ENCODE measurements at places on chromosomes 13 and 19. TPM values are rescaled to one million over a fixed set of nuclear protein-coding genes. Genes with fewer than 3 reads are reported as not detected.

CD79A gene
- not detected for total RNA-seq

SIGLEC8 gene
- total RNA-seq, result not detected

FCER2 gene
- not detected for total RNA-seq

LILRA2 gene
- not detected for total RNA-seq

PALM3 gene
- under 0.01 TPM for total RNA-seq

IL12RB1 gene
- 0.18 TPM for total RNA-seq

RNF126 gene
- total RNA-seq, result 15.1 TPM

FFAR3 gene
- total RNA-seq, result 0.14 TPM

ETV2 gene
- total RNA-seq, result 0.28 TPM

SIGLEC10 gene
- total RNA-seq, result not detected

ZNF730 gene
- total RNA-seq, result 0.43 TPM

KCTD15 gene
- total RNA-seq, result 28.6 TPM

NLRP8 gene
- total RNA-seq, result not detected

SNRNP70 gene
- 162 TPM for total RNA-seq

ZNF493 gene
- 22.0 TPM for total RNA-seq

LIM2 gene
- not detected for total RNA-seq

ADM5 gene
- total RNA-seq, result 0.28 TPM

USHBP1 gene
- not detected for total RNA-seq

SUPT5H gene
- total RNA-seq, result 67.6 TPM

GPI gene
- 141 TPM for total RNA-seq

KLK5 gene
- not detected for total RNA-seq

LRRC25 gene
- total RNA-seq, result 0.14 TPM

ZNF528 gene
- total RNA-seq, result 29.4 TPM

ZGLP1 gene
- total RNA-seq, result 0.28 TPM

AP2S1 gene
- 251 TPM for total RNA-seq

COL4A2 gene
- 194 TPM for total RNA-seq

KLHL1 gene
- total RNA-seq, result not detected

VAV1 gene
- total RNA-seq, result under 0.01 TPM

EFNB2 gene
- total RNA-seq, result 0.46 TPM

MEIOSIN gene
- not detected for total RNA-seq

ZNF177 gene
- 1.4 TPM for total RNA-seq

TBXA2R gene
- total RNA-seq, result 0.92 TPM

C1QTNF9 gene
- total RNA-seq, result not detected

FAM216B gene
- total RNA-seq, result 0.09 TPM

METTL21C gene
- not detected for total RNA-seq

SULT2A1 gene
- not detected for total RNA-seq

C13orf42 gene
- not detected for total RNA-seq

TINCR gene
- total RNA-seq, result 0.09 TPM

ATXN8OS gene
- not detected for total RNA-seq

SIGLEC6 gene
- not detected for total RNA-seq

CGB1 gene
- total RNA-seq, result not detected

PCDH20 gene
- total RNA-seq, result not detected
